ENCODE measurements at places on chromosomes 4 and X.

GRCh38 chrX:9133426-9133825 lies 99.5 kb upstream of the FAM9B start:
- DNase-seq = peak; percentile 51

DNA sequence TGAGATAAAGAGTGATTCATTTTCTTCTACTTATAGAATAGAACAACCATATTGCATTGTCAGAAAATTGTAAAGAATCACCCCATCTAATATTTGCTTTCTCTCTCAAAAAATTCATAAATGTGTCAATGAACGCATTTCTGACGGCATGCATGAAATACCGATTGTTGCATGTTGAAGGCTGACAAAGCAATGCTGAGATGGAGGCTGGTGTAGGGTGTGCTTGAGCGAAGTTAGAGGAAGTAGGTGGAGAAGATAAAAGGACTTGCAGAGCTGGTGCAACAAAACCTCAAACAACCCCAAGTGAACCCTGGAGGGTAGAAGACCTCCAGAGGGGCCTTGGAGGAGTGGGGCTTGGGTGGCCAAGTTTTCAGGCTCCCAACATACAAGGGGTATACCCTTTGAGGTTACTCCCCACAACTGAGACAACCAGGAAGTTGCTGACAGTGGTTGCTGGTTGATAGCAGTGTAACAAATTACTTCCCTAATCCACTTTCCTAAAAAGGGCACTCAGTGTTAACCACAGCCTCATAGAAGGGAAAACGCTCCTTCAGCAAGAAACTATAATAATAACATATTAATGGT lies 452.7 kb downstream of the NLGN4X start:
- DNase-seq = no peak

DNA sequence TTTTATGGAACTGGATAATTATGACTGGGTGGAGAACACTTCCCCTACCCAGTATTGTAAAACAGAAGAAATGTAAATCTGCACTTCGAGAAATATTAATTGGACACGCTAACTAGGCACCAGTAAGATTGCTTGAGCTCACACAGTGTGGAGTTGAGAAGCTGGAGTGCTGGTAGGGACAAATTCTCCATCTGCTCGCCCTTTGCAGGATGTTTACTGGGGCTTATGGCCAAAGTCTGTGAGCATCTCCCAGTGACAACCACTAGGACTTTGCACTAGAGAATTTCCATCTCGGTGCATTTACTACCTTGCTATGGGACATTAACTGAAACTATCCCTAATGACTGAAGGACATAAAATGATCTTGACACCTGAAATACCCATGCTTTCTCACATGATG lies 33.7 kb upstream of the GPR34 start:
- DNase-seq = no peak

GRCh38 chr4:143084566-143084965 lies 100.2 kb upstream of the USP38 start:
- DNase-seq = no peak
